ENCODE measurements at places on chromosomes 5 and 9.

- DNase-seq, result peak; percentile 78
These were observed at the start of gene NFIL3 for GRCh38 chr9:91423785-91424402. Gene NFIL3 (minus strand): TSS chr9:91423832. CDS start chr9:91410734, 13,098 bp downstream.

DNA sequence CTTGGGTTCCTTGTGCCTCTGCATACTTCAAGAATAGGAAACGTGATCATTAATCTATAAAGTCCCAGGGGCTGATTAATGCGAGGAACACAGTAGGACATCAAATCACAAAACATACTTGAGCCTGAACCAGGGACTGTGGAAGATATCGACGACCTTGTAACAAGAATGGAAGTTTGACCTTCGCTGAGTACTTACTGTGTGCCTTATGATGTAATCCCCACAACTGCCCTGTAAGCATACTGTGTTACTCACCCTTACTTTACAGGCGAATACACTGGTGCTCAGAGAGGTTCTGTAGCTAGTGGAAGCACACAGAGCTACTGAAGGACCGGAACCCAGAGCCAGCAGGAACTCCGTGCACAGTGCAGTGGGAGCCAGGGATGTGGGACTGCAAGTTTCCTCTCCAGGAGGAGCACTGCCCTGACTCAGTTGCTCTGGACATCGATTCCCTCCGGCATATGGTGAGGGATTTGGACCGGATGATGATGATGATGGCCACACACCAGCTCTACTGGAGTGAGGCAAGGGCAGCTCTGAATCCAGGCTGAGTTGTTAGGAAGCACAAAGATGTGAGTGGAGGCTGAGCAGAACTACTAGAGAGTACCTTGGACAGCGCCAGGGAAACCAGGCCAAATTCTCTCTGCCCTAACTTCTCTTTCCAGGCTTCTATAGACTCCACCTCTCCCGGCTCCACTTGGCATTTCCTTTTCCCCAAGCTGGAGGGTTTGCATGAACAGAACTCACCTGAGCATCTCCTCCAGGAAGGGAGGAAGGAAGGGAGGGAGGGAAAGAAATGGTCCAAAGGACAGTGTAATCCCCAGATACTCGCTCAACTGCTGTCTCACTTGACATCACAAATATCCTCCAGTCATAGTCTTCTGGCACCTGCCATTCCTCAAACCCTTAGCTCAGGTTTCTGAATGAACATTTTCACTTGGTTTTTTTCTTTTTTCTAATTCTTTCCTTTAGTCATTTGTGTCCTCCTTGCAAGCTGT is 1.5 kb upstream of the GABBR2 start:
- DNase-seq, result no peak

GRCh38 chr9:129405089-129405826 is 215.6 kb downstream of the C9orf50 start:
- DNase-seq, result no peak

- no peak for DNase-seq
These were observed 260.3 kb upstream of the DAPK1 start for GRCh38 chr9:87237336-87237735.

- no peak for DNase-seq
These were observed 67.6 kb downstream of the TRIO start for GRCh38 chr5:14210729-14211128.

GRCh38 chr9:89400403-89401116 is 82.3 kb downstream of the SECISBP2 start:
- DNase-seq, result no peak

DNA sequence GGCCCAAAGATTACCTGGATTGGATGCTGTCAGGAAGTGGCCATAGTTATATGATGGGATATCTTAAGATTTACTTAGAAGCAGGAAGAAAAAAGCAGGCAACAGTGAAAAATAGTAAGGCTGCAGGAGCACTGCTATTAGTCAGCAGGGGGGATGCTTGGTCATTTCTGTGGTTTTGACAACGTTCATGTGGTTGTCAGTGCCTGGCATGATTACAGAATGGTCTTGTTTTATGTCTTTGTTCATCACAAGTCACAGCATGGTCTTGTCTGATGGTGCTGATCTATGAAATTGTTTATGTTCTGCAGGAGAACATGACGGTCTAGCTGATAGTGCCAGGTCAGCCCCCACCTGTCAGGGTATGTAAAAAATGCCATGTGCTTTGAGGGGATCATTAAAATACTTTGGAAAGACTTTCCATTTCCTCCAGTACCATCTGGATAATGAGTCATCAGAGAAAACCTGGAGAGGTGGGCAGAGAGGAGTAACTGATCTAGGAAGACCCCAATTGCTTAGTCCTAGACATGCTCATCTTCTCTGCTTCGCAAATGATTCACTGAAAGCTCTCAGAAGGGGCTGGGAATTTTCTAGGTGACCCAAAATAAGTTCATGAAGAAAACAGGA is 48.5 kb downstream of the PLGRKT start:
- DNase-seq, result no peak

DNA sequence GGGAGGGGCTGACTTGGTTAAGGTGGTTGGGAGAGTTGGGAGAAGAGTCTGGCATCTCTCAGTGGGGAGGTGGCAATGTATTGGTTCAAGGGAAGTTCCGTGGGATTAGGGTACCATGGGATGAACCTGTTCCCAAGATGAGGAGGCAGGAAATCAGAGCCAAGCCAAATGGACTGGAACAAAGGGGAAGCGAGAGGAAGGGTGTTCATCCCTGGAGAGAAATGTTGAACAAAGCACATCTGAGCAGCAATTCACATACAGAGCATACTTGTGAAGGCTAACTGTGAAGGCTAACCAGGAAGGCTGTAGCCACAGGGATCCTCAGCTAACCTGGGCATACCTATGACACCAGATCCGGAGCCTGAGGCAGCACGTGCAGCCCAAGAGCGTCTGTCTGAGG is 214.0 kb downstream of the MCTP1 start:
- no peak for DNase-seq

DNA sequence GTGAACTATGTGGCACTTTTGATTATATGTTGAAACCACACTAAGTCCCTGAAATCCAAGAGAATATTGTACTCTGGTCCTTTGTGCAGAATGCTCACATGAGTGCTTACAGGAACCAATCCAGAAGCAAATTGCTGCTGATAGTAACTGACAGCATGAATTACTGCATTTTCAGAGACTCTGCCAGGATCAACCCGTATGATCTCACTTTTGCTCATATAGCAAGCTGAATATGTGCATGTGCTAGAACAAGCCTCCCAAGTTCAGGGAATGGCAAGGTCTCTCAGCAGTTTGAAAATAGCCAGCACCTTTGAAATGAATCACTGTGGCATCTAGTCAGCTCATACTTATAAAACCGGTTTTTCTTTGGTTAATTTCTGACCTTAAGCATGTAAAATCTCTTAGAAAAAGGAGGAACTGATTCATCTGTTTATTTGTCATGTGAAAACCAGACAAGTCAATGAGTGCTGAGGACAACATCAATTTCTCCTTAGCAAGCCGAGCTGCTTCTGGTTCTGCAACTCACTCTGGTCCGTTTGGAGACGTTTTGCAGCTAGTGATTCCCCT is 215.7 kb upstream of the ELL2 start:
- no peak for DNase-seq

- DNase-seq, result no peak
These were observed 347.5 kb downstream of the SLCO4C1 start for GRCh38 chr5:101948615-101949014.

DNA sequence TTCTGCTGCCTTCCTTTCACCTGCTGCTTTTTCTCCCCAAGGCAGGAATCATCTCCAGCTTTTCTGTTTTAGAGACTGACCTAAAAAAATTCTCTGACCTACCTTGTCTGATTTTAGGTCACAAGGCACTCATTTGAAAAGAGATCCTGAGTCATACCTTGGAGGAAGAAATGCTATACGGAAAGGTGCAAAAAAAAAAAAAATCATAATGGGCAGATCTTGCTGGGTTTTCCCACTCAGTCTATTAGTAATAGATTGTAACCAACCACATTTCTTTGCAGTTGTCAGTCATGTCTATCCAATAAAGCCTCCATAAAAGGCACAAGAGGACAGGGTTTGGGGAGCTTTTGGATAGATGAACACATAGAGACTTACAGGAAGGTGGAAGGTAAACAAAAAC is 70.0 kb downstream of the MTREX start:
- no peak for DNase-seq

DNA sequence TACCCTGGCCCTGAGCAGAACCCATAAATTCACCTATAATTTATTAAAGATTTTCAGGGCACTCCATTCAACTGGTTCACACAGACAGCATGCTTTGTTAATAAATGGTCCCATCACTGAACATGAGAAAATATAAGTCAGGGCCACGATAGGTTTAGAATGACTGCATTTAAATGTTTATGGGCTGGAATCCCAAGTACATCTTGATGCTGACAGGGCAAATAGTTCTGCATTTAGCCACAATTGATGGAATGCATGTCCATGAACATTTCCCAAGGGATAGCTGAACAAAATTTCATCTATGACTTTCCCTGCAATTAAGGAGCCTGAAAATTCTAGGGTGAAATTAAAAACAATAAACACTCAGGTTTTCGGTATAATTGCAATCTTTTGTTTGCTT is 124.5 kb downstream of the CAAP1 start:
- DNase-seq, result no peak

- DNase-seq, result no peak
These were observed 24.6 kb downstream of the HSDL2 start for GRCh38 chr9:112404508-112404932.

GRCh38 chr9:127586096-127586495 is 26.0 kb upstream of the STXBP1 start:
- no peak for DNase-seq

DNA sequence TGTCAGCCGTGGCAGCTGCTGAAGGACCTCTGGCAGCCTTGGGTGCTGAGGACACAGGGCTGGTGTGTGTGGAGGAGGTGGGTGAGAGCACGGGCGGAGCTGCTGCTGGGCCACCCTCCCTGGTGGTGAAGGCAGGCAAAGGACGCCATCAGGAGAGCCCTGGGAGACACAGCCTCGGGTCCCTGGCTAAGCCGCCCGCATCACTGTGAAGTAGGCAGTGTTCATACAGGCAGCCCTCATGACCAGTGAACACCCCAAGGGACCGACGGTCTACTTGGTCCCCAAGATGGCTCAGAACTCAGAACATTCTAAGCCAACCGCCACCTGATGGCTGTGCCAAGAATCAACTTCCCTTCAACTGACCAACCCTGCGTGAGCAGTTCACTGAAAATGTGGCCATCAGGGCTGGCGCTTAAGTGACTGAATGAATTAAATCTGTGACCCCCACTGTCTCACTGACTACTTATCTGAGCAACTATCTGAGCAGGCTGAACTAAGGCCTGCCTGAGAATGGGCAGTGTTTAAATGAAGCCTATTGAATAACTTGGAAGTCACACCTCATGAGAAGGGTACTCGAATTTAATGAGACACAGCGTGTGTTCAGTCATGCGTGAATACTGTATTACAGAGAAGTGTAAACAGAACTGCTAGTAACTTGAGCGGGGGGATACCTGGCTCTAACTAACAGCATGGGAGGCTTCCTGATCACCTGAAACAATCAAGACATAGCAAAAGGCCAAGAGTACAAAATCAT is 54.7 kb upstream of the SIMC1 start:
- no peak for DNase-seq

- no peak for DNase-seq
These were observed 46.5 kb downstream of the PIP5K1B start for GRCh38 chr9:68751556-68751955.

- DNase-seq, result no peak
These were observed 1.9 kb downstream of the ENTPD8 start for GRCh38 chr9:137439158-137439714.

DNA sequence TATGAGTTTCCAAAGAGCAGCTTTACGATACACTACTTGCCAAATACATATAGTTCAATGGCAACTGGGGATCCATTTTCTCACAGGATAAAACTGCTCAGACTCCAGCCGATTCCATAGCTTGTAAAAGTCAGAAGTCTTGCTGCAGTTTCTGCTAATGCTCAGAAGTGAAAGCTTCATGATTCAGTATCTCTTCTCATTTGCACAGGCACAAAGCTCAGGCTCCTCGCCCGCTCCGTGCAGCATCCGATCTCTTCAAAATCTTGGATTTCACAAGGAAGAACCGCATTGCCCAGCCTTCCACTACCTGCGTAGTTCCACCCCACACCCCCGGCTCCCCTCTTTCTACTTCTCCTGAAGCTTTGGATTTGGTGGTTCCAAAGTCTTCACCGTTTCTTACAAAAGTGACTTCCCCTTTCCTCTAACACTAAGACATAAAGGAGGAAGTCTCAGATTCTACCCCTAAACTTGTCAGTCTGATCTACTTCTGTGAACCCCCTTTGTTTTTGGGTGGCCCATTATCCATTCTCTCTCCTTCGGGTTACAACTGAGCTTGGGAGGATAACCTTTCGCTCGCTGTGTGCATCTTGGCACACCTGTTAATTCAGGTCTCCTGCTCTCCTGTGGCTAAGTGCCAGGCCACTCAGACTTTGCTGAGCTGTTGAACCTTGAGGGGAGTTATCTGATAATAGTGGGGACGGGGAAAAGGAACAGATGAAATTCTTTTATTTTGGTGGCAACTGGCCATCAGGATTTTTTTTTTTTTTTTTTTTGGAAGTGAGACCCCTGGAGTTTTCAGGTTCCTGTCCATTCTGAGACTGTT is 194.1 kb downstream of the GNA14 start:
- no peak for DNase-seq

- no peak for DNase-seq
These were observed 157.6 kb upstream of the TUT7 start for GRCh38 chr9:86511614-86512360.

GRCh38 chr5:137078171-137078665 is 420.9 kb downstream of the SPOCK1 start:
- no peak for DNase-seq

DNA sequence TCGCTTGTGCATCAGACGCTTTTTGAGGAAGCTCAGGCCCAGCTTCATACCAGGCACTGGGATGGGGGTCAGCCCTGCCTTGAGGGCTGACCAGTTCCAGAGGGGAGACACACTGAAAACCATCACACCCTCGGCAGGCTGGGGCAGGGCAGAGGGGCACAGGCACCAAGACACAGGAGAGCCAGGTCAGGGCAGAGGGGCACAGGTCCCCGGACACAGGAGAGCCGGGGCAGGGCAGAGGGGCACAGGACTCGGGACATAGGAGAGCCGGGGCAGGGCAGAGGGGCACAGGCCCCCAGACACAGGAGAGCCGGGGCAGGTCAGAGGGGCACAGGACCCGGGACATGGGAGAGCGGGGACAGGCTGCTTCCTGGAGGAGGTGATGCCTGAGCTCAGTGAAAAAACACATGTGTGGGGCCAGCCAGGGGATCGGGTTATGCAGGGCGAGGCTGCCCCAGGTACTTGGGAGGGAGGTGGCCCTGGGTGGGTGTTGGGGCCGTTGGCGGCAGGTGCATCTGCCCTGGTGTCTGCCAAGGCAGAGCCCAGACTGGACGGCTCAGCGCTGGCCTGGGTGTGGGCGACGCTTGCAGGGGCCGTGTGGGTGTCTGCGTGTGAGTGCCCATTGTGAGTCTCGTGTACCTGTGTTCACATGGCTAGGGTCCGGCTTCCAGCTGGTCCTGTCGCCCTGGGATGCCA is 15.1 kb upstream of the SLC2A6 start:
- DNase-seq, result no peak

DNA sequence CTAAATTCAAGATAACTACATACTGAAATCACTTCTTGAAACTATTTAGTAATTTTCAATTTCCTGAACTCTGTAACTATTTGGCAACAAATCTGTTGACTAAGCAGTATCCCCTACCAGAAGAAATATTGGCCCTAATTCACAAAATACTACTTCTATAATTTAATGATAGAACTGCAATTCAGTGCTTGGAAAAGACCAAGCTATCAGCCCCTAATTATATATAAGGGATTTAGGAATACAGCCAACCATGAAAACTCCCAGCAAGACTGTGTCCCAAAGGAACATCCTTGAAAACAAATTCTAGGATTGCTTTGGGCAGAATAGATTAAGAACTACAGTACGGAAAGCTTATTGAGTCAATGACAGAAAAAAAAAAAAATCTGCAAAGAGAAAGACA is 169.2 kb downstream of the RAB3C start:
- DNase-seq, result no peak

GRCh38 chr5:174273325-174273724 is 227.8 kb downstream of the NSG2 start:
- no peak for DNase-seq

All from CD4-positive, alpha-beta T cell treated with Interferon alpha-2 for 1 hour (primary cell).